Stimulated activated CD8-positive, alpha-beta memory T cell treated with anti-CD3 and anti-CD28 coated beads, Interleukin-7, amount 100 ng/mL, for 1 hour (primary cell): ENCODE measurements at places on chromosomes 13 and 19.

- DNase-seq: no peak
Observed at GRCh38 chr13:110485604-110486003, 75.9 kb downstream of the RAB20 start.

- no peak for DNase-seq
Observed at GRCh38 chr19:19160461-19161035, 9.5 kb downstream of the MEF2B start.

GRCh38 chr19:2062389-2062729 is 11.3 kb upstream of the MKNK2 start:
- DNase-seq: no peak

DNA sequence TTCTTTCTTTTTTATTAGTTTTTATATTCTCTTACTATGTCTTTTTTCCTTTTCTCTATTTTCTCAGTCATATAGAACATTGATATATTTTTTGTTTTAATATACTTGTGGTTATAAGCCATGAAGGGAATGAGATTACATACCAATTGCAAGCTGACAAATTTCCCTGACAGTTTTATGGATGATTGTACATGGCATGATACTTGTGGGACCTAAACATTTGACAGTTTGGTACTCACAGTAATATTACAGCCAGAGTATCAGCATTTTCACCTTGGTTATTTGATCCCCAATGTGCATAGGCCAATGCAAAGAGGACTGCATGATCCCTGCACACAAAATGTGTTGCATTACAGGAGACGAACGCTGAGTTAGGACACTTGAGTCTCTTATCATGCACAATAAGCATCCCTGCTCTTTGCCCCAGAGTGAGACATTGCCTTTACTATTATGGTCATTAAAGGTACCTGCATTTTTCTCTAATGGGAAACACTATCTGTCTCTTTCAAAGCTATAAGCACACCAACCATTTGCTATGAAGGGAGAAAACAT is 713.4 kb upstream of the PCDH20 start:
- no peak for DNase-seq

- no peak for DNase-seq
Observed at GRCh38 chr13:40024967-40025714, 369.7 kb downstream of the COG6 start.

DNA sequence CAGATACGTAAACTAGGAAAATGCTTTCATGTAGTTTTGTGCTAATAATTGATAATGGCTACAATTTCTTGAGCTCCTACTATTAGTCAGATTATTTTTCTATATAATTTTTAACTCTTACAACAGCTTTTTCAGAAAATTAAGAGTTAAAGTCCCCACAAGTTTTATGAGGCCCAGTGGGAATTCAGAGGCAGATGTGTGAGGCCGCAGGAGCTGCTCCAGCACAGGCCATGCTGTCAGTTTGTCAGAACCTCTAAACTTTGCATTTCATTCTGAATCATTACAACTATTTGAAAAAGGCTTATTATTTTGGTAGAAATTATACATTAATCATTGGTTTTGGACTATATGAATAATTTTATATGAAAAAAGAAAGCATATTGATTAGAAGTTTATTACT is 370.8 kb downstream of the MYO16 start:
- DNase-seq: no peak

DNA sequence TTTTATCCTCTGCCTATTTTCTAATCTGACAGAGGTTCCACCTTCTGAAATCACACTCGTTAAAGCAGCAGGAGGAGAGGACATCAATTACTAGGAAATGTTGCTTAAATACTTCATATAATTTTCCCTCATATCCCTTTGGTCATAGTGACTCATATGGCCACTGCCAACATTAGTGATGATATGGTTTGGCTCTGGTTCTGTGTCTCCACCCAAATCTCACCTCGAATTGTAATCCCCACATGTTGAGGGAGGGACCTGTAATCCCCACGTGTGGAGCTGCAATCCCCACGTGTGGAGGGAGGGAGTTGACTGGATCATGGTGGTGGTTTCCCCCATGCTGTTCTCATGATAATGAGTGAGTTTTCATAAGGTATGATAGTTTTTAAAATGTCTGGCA is 618.4 kb upstream of the SLITRK5 start:
- DNase-seq: no peak

GRCh38 chr13:61415058-61415721 is 459 bp downstream of the PCDH20 start:
- DNase-seq: no peak

DNA sequence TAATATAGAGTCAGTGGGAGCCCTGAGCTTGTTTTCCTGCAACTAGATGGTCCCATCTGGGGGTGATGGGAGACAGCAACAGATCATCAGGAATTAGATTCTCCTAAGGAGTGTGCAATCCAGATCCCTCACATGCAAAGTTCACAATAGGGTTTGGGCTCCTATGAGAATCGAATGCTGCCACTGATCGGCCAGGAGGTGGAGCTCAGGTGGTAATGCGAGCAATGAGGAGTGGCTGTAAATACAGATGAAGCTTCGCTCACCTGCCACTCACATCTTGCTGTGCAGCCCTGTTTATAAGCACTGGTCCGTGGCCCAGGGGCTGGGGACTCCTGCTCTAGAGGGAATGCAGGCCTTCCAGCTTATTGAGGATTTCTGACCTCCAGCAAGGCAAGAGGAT is 5.7 kb downstream of the ZNF558 start:
- no peak for DNase-seq

- DNase-seq: peak; percentile 61
Observed at GRCh38 chr19:36837906-36838783, at the start of gene ZNF790. ZNF790 (minus strand) TSS chr19:36838387; CDS start chr19:36825619, 12,768 bp downstream.
